NCI-H2107 (cell line): ENCODE measurements at places on chromosomes 12 and 14.

GRCh38 chr12:1842905-1843640 is 22.7 kb downstream of the LRTM2 start:
- DNase-seq: no peak

- peak; percentile 18 for DNase-seq
Observed at GRCh38 chr12:88993651-88994050, 358.6 kb downstream of the DUSP6 start.

DNA sequence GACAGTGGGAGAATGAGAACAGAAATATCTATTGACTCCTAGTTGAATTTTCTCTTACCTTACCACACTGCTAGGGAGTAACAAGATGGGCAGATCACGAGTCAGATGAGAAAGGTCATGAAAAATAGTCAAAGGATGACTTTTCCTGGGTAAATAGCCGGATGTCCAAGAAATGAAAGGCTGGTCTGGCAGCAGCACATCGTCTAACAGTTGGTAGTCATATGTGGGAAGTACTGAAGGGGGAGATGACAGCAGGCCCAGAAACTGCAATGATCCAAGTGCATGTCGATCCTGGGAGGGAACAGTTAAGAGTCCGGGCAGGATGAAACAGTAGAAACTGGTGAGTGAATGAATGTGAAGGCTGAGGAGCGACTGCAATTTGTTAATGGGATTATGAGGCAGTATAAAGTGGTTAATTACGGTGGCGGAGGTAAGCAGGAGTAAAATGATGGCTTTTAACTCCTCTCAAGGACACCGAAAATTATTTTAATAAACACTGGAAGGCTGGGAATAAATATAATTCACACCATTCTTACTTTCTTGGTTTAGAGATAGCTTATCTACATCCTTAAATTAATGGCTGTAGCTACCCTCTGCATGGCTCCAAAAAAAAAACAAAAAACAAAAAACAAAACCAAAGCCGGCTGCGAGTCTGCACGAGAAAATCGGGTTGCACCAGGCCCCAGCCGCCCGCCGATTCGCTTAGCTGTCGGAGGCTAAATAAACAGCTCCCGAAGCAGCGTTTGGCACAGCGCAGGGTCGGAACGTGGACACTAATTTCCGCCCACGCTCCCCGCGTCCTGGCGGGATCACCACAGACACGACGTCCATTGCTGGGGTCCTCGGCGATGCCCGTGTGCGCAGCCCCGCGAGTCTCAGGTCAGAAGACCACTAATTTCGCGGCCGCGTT is 1.0 kb upstream of the ERC1 start:
- peak; percentile 61 for DNase-seq

DNA sequence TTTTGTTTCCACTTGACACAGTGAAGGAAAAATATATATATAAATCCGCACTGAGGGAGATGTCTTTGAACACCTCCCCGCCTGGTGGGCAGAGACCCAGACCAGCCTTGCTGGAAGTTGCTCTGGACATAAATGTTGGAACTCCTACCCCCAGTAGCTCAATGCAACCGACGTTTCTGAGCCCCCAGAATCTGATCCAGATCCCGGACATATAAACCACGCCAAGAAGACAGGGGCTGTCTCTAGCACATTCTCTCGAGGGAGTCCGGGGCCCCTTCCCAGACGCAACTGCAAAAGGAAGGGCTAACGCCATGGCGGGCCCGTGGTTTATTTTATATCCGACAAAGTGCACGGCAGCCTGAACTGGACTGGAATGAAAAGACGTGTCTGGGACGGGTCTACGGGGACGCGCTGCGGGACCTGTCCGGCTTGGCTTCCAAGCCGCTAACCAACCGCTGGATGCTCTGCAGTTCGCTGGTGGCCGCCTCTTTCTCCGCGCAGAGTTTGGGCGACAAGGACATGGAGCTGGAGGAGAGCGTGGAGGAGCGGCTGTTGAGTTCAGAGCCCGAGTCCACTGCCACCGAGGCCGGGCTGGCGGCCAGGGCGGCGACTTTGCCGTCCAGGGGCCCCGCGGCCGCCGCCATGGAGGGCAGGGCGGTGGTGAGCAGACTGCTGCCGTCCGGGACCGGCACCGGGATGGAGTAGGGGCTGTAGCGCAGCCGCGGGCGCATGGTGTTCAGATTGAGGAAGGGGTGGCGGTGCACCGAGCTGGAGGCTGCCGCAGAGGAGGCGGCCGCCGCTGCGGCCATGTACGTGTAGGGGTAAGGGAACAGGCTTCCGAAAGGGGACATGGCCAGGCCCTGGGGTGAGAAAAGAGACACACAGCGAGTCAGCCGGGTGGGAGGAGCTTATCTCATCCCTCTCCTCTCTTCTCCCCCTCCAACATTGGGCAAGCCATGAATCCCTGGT is 12.2 kb downstream of the TBX3 start:
- no peak for DNase-seq

- DNase-seq: no peak
Observed at GRCh38 chr14:103735439-103735814, 19.8 kb downstream of the ZFYVE21 start.
